ENCODE measurements at places on chromosomes 12 and 14. TPM values are rescaled to one million over a fixed set of nuclear protein-coding genes. Genes with fewer than 3 reads are reported as not detected.

DNA sequence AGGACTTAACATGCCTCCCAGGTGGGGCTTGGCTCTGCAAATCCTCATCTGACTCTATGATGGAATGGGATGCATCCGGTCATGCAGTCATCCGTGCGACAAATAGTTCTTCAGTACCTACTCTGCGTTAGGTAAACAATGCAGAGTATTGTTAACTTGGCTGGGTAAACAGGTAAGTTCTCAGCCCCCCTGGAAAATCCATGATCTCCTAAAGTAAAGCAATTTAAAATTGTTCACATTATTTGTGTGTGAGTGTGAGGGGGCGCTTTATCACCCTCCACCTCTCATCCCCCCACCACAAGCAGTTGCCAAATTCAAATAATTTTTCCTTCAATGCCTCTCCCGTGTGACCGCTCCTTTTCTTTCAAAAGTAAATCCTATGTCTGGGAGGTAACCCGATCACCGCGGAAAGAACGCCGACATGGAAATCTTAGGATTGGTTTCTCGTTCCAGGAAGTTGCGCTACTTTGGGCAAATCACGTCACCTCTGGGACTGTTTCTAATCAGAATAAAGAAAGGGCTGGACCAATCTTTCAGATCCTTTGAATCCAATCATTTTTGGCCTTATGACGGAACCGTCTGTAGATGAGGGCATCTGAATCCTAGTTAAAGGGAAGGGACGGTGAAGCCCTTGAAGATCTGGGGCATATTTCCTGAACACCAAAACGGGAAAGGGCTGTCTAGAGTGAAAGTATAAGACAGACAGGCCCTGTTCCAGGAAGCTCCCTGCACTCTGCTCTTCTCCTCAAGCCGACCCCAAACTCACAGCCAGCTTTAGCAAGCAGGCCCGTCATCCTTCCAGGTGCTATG lies 44.0 kb upstream of the SINHCAF start:
- peak; percentile 75 for DNase-seq

- DNase-seq = no peak
Measured at GRCh38 chr12:19639781-19640415, 200.6 kb downstream of the AEBP2 start.

GRCh38 chr14:77198561-77198960 lies 17.0 kb downstream of the TMEM63C start:
- DNase-seq = no peak

FSCB gene
- total RNA-seq = under 0.01 TPM

CIT gene
- total RNA-seq = 0.33 TPM
